ENCODE measurements at places on chromosomes 13 and 19. TPM values are rescaled to one million over a fixed set of nuclear protein-coding genes. Genes with fewer than 3 reads are reported as not detected.
A peak's percentile ranks its signal among the peaks of the same experiment; 100 is the strongest.

The RGCC gene
- not detected for total RNA-seq

The ATP8B3 gene
- total RNA-seq: 6.0 TPM

The RXFP2 gene
- total RNA-seq: not detected

DNA sequence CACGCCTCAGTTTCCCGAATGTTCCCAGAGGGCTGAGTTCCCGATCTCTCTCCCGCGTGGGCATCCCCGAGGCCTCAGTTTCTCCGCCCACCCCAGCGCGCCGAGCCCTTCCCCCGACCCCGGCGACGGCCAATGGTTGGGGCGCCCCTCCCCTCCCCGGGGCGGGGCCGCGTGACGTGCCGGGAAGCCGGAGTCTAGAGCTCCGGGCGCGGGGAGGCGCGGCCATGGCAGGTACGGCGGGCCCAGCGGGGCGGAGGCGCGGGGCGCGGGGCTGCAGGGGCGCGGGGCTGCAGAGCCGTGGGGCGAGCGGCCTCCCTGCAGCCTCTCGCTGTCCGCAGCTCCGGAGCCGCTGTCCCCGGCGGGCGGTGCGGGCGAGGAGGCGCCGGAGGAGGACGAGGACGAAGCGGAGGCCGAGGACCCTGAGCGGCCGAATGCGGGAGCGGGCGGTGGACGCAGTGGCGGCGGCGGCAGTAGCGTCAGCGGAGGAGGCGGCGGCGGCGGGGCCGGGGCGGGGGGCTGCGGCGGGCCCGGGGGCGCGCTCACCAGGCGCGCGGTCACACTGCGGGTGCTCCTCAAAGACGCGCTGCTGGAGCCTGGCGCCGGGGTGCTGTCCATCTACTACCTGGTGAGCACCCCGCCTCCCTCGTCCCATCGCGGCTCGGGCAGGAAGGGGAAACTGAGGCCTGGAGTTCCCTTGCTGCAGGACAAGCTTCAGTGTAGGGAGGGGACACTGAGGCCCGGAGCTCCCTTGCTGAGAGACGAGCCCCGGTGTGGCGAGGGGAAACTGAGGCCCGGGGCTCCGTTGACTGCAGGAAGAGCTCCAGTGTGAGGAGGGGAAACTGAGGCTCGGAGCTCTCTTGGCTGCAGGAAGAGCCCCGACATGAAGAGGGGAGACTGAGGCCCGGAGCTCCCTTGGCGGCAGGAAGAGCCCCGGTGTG is at the start of gene MPND:
Gene MPND, plus strand, starts transcription at position 193 of the 938 bp plus-strand sequence. Its CDS starts 32 bp downstream, at position 225.
- DNase-seq: peak; percentile 95

DNA sequence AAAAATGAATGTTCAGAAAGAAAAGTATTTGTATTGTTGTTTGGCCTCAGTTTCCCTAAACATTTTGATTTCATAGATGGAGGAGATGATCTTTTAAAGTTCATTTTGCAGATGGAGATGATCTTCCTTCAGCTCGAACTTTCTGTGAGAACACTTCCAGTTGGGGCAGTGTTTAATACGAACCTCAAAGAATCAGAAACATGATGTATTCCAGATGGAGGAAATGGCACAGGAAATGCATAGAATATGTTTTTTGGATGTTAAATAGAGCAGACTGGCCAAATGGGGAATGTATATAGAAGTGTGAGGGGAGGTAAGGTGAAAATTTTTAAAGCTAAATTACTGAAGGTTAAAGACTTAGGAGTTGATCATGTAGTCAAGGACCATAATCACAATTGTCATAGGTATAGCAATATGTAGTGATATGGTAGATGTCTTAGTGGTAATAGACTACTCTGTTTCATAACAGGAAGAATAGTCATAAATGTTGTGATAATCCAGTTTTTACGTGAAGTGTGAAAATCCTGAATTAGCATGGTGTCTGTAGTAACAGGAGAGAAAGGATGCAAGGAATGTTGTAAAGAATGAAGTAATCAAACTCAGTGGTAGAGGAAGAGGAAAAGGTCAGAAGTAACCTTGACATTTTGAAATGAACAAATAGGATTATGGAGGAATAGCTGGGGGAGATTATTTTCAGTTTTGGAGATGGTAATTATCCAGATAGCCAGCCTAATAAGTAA is 5.1 kb downstream of the RAP2A start:
- no peak for DNase-seq

DNA sequence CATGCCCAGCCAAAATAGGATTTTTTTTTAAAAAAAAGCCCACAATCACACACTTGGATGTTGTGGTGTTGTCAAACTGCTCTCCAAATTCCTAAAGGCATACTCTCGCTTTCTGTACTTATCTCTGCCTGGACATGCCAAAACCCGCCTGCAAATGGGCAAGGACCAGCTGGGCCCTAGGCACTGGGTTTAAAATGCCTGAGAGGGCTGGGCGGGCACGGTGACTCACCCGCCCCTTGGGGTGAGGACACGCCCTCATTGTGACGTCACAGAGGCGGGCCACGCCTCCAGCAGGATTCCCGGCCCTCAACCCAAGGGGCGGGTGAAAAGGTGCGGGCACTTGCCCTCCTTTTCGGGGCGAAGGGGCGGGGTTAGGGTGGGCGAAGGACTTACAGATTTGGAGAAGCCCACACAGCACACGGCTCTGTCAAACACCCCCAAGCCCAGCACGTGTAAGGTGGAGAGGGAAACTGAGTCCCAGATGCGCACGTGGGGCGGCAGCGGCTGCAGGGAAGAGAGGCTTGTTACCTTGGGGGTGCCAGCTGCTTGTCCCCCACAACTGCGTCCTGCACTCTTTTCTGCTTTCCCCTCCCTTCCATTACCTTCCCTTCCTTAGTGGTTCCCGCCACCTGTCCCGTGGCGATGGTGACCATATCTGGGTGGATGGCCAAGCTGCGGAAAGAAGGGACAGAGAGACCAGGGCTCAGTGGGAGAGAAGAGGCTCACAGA is 6.6 kb downstream of the EML2 start:
- no peak for DNase-seq

GRCh38 chr13:49791711-49792549 is 552 bp downstream of the KPNA3 start:
- DNase-seq: no peak

- no peak for DNase-seq
These were observed 290.0 kb downstream of the PCDH9 start for GRCh38 chr13:66940113-66940512.

All from chondrocyte (in vitro differentiated cells).